Small intestine (tissue), 16 donors: ENCODE measurements at places on chromosomes 1 and 21.

GRCh38 chr1:159804924-159805323, 2.8 kb downstream of the FCRL6 start:
- H3K27me3 ChIP-seq = peaks cover 2% of the 10 kb centered on the region
- DNase-seq = no peak
- no peak overlapping the region for H3K4me3 ChIP-seq
- H3K36me3 ChIP-seq = no peaks in the 10 kb centered on the region
- H3K4me1 ChIP-seq = no peaks in the 10 kb centered on the region

DNA sequence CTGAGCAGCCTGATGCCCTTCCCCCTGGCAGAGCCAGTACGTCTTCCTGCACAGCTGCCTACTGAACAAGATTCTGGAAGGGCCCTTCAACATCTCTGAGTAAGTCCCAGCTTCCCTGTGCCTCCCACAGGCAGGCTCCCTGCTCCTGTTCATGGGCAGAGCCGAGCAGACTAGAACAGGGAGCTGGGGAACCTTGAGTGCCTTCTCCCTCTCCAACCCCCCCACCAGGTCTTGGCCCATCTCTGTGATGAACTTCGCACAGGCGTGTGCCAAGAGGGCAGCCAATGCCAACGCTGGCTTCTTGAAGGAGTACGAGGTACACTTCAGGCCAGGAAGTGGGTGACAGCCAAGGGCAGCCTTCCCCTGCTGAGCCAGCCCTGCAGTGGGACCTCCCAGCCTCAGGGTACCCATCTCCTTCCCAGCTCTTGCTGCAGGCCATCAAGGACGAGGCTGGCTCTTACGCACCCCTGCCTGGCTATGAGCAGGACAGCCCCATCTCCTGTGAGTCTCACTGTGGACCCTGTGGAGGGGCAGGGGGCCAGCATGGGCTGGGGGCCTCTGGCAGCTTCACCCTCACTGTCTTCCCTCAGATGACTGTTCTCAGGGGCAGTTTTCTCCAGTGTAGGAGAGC, 6.4 kb upstream of the LGR6 start:
- DNase-seq = peak; percentile 97
- no peak overlapping the region for H3K27ac ChIP-seq
- H3K4me3 ChIP-seq = no peak overlapping the region
- H3K4me1 ChIP-seq = peaks cover 2% of the 10 kb centered on the region
- H3K36me3 ChIP-seq = no peaks in the 10 kb centered on the region

- H3K4me3 ChIP-seq = no peak overlapping the region
- no peak for DNase-seq
- H3K36me3 ChIP-seq = peaks cover 2% of the 10 kb centered on the region
- H3K27me3 ChIP-seq = no peaks in the 10 kb centered on the region
These were observed 53.4 kb upstream of the EDN2 start for GRCh38 chr1:41537788-41538351.

GRCh38 chr1:23110391-23110790, 58.3 kb downstream of the LUZP1 start:
- H3K27ac ChIP-seq = no peak overlapping the region
- H3K36me3 ChIP-seq = peaks cover 2% of the 10 kb centered on the region
- H3K4me1 ChIP-seq = no peaks in the 10 kb centered on the region
- no peak for DNase-seq

- peaks cover 38% of the 10 kb centered on the region for H3K4me1 ChIP-seq
- no peak overlapping the region for H3K4me3 ChIP-seq
These were observed 79.0 kb downstream of the CASZ1 start for GRCh38 chr1:10717296-10718082.

DNA sequence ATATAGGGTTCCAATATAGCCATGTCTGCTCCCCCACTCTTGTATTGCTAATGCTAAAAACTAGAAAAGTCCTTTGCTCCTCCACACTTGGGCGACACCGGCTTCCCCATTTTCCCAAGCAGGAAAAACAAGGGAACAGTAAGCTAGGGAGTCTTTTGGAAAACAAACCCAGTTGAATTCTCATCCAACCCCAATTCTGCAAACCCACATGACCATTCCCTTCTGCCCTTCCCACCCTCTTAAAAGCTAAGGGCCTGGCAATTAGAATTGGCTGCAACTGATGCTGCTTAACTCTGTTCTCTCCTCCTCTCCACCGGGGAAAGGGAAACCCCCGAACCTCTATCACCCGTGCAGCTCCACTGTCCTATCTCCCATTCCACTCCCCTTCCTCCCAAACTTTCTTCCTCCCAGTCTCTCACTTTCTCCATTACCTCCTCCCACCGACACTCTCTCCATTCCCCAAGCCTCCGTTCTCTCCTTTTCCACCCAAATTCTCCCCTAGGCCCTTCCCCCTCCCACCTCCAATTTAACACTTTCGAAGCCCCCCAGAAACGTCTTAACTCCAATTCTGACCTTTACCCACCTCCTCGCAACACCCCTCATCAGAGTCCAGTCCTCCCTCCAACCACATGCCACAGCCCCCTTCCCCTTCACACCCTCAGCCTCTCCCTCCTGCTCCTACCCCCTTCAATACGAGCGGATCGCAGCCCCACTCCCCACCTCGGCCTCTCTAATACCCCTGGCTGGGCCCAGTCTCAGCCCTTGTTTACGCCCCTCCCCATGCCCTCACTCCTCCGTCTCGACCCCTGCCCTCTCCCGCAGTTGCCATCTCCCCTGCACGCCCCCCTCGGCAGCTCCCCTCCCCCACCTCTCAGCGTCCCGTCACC, 701 bp downstream of the DEDD start:
- peaks cover 16% of the 10 kb centered on the region for H3K36me3 ChIP-seq
- peak; percentile 41 for DNase-seq
- H3K27ac ChIP-seq = peak overlapping the region; percentile 88
- no peaks in the 10 kb centered on the region for H3K4me1 ChIP-seq

GRCh38 chr21:45405271-45405818, 380 bp downstream of the COL18A1 start:
- no peak for DNase-seq
- H3K4me3 ChIP-seq = peak overlapping the region; percentile 57
- H3K4me1 ChIP-seq = peaks cover 18% of the 10 kb centered on the region
- H3K36me3 ChIP-seq = no peaks in the 10 kb centered on the region

DNA sequence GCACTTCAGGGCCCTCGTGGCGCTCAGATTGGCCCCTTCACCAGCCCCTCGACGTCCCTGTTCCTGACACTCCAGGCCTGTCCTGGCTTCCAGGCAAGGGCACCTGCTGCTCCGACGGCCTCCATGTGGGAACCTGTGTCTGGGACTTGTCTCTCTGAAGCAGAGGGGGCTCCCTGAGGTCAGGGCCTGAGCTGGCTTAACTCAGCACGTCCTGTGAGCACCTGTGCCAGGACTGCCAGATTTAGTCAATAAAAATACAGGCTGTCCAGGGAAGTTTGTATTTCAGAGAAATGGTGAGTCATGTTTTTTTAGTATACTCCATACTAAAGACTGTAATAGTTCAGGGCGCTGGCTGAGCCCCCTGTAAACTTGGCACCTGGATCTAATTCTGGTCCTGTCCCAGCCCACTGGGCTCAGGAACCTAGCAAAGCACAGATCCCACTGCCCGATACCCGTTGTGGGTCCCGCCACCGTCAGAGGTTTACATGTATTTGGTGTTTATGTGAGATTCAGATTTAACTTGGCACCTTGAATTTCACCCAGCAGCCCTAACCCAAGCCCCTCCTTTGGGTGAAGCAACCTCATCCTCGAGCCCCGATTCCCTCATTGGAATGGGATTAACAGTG, 109.9 kb upstream of the IFFO2 start:
- H3K4me1 ChIP-seq = no peaks in the 10 kb centered on the region
- no peak overlapping the region for H3K27ac ChIP-seq
- no peaks in the 10 kb centered on the region for H3K36me3 ChIP-seq
- no peaks in the 10 kb centered on the region for H3K27me3 ChIP-seq
- no peak overlapping the region for H3K4me3 ChIP-seq

GRCh38 chr21:40115775-40116174, 248.5 kb downstream of the PCP4 start:
- no peaks in the 10 kb centered on the region for H3K4me1 ChIP-seq
- no peak overlapping the region for H3K27ac ChIP-seq
- no peak for DNase-seq
- no peaks in the 10 kb centered on the region for H3K27me3 ChIP-seq
- H3K4me3 ChIP-seq = no peak overlapping the region

GRCh38 chr1:237309595-237310118, 267.7 kb downstream of the RYR2 start:
- no peaks in the 10 kb centered on the region for H3K27me3 ChIP-seq
- H3K36me3 ChIP-seq = no peaks in the 10 kb centered on the region
- no peak for DNase-seq

GRCh38 chr21:34700605-34701004, 31.8 kb downstream of the CLIC6 start:
- no peak overlapping the region for H3K27ac ChIP-seq
- H3K27me3 ChIP-seq = no peaks in the 10 kb centered on the region
- H3K4me3 ChIP-seq = no peak overlapping the region
- no peak for DNase-seq
